CD4-positive, alpha-beta memory T cell (primary cell): ENCODE measurements at places on chromosomes 2 and 18.

DNA sequence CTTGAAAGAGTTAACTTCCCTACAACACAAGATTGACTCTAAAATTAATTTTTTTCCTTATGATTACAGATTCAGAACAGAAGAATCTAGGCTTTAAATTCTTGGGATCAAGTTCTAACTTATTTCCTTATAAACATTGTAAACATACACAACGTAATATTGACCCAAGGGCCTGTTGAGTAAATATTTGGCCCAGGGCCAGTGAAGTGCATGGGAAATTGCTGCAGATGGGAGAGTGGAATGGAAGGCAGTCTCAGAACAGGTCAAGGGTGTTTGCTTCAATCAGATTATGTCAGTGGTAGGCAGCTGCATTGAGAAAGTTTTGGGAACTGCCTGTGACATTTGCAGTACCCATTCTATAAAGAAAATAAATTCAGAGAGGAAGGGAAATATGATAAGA lies 137.6 kb downstream of the MYO1B start:
- DNase-seq: no peak

GRCh38 chr2:231597014-231597611 lies 4.4 kb downstream of the TEX44 start:
- no peak for DNase-seq

- DNase-seq: no peak
These were observed 134.2 kb upstream of the NABP1 start for GRCh38 chr2:191543708-191544107.

- DNase-seq: no peak
These were observed 72.8 kb downstream of the EDAR start for GRCh38 chr2:108916122-108916795.

- no peak for DNase-seq
These were observed 1097.1 kb upstream of the SLC39A10 start for GRCh38 chr2:194559964-194560363.

- DNase-seq: no peak
These were observed 73.1 kb downstream of the RDH14 start for GRCh38 chr2:18487106-18487913.

GRCh38 chr18:77949355-77949973 lies 699.8 kb downstream of the GALR1 start:
- no peak for DNase-seq

DNA sequence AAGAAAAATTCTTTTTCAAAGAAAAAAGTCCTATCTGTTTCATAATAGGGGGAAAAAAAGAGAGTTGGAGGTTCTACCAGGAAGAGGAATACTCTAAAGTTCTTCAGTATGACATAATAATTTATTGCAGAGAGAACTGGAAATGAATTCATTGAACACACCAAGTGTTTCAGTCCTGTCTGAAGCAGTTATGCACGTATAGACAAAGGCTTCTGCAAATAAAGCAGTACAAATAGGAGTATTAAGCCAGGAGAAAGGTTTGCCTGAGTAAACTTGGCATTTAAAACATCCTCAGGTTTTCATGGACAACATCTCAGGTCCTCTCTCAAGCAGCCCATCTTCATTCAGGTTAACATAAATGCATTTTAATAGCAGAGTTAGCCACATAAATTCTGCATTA lies 141.6 kb downstream of the CCDC148 start:
- no peak for DNase-seq

GRCh38 chr2:107062173-107062572 lies 176.2 kb upstream of the ST6GAL2 start:
- no peak for DNase-seq

DNA sequence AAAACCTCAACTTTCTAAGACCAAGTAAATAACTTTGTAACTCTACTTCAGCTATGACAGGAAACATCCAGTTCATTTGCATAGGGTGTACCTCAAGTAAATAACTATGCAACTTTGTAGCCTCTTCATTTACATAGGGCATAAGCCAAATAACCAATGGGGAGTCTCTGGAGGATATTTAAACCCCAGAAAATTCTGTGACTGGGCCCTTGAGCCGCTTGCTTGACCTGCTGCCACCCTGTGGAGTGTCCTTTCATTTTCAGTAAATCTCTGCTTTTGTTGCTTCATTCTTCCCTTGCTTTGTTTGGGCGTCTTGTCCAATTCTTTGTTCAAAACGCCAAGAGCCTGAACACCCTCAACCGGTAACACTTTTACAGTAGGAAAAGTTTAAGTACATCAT lies 1112.7 kb upstream of the NRXN1 start:
- DNase-seq: no peak

GRCh38 chr2:67260343-67261277 lies 136.5 kb upstream of the ETAA1 start:
- no peak for DNase-seq

DNA sequence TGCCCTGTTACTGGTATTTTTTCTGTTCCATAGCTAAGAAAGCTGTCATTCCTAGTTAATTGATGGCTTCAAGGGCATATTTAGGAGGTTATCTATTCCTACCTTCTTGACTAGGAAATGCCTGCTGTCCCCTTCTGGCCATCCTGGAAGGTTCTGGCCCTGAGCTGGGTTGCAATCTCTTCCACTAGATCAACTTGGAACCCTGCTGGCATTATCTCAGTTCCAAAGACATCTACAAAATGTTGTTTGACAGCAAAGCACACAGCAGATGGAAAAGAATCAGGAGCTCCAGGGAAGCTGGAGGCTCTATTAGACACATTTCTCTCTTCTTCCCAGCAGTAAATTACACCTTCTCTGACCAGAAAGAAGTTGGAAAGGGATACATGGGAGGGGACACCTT lies 192.1 kb downstream of the ARHGAP28 start:
- DNase-seq: no peak

DNA sequence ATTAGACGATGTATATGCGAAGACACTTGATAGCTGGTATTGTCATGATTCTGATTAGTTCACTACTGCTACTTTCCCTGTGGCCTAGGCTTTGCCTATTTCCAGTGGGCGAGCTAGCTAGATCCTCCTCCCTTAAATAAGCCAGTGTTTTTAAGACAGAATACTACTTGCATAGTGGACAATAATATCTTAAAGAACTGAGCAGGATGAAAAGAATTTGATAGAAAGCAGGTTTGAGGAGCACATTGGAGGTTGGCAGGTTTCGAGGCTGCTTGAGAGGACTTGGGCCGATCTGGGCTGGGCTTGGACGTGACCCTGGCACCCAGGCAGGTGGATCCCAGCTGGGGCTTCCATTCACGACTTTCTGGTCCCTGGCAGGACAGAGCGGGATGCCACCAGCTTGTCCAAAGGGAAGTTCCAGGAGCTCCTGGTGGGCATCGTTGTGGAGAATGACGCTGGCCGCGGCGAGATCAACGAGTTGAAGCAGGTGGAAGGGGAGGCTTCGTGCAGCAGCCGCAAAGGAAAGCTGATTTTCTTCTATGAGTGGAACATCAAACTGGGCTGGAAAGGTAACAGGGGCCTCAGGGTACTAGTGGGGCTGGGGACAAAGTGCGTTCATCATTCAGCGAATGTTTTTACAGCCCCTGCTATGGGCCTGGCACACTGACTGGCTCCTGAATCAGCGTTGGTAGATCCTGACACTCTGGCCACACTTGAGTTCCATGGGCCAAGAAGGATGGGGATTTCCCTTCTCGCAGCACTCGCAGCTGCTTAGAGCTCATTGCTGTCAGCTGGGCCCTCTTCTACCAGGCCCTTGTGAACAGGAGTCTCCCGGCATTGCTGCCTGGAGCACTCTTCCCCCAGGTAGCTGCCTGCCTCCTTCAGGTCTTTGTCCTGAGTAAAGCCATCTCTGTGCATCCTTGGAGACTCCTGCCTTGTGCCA lies 16.9 kb downstream of the C2orf74 start:
- DNase-seq: peak; percentile 50

DNA sequence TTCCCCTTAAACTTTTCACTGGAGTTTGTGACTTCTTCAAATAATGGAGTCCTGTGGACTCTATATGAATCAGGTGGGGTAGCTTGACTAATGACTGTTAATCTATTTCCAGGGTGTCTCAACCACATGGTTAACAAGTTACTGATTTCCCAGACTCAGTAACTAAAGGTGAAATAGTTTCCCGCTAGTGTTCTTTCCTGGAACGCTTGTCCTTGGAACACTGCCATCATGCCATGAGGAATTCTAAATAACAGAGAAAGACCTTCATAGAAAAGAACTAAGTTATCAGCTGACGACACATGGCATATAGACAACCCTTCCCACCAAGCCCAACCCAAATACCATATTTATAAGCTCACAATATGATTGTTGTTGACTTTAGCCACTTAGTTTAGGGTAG lies 1027.9 kb upstream of the FAM98A start:
- DNase-seq: no peak

DNA sequence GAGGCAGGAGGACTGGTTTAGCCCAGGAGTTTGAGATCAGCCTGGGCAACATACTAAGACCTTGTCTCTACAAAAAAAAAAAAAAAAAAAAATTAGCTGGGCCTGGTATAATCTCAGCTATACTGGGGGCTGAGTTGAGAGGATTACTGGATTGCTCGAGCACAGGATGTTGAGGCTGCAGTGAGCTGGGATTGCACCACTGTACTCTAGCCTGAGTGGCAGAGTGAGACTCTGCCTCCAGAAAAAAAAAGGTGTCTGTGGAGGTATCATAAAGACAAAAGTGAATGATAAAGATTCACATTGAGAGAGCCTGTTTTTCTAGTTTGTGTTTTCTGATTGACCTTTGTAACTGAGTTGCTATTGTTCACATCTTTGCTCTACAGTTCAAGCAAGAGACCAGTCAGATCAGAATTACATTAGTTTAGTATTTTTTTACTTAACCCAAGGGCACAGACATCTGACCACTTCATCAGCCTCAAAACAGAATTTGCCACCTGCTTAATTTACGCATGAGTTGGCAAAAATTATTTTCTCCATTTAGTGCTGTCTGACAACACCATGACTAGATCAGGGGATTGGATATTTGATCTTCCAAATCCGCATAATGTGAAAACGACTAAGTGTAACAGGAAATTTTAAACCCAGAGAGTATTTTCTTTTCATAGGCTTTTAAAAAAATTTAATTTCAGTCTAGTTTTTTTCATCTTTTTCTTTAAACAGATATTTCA lies 271.0 kb downstream of the TGIF1 start:
- no peak for DNase-seq

GRCh38 chr2:126863336-126864015 lies 35.2 kb upstream of the TEX51 start:
- no peak for DNase-seq

DNA sequence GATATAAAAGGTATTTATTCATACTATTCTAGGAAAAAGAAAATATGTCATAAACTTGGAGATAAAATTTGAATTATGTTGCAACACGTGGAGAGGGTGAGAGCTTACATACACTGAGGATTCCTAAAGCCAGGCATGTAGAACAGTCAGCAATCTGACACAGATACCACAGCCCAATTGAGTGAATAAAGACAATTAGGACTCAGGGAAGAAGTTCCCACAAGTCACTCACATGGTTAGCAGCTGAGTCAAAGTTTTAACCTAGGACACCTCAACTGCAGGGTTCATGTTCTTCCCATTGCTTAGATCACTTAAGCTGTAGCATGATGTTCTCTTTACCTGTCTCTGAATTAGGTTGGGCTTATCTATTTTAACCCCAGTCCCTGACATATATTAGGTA lies 189.5 kb downstream of the CMPK2 start:
- DNase-seq: no peak

GRCh38 chr2:150459281-150459680 lies 28.2 kb downstream of the RND3 start:
- no peak for DNase-seq

GRCh38 chr2:54164106-54164505 lies 48.7 kb downstream of the ACYP2 start:
- DNase-seq: no peak

- DNase-seq: peak; percentile 68
These were observed 1.2 kb downstream of the DLX1 start for GRCh38 chr2:172086241-172087206.

DNA sequence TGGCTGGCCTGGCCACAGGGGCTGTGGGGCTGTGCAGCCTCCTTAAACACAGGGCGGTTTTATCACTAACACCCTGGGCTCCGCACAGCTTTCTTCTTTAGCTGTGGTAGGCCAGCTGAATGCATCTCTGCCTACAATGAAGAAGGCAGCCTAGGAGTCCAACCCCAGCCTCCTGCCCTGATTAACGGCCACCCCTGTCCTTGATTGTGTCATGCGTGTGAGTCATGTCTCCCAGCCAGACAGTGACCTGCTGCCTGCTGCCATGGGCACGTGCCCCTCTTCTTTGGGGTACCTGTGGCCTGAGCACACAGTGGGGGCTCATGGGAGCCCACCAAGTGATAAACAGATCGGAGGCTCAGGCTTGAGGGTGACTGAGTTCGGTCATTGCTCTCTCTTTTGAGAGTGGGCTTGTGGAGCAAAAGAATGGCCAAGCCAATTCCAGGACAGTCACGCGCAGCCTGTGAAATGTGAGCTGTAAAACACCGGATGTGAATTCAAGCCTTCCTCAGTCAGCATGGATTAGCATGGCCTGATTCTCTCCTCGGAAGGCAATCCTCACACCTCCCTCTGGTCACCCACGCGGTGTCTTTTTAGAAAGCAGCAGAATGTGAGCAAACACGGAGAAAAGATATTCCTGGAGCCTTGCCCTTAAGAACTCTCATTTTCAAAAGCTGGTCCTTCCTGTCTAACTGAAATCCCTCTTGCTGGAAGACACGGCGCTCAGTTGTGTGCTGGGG lies 144.1 kb downstream of the CELF4 start:
- no peak for DNase-seq

DNA sequence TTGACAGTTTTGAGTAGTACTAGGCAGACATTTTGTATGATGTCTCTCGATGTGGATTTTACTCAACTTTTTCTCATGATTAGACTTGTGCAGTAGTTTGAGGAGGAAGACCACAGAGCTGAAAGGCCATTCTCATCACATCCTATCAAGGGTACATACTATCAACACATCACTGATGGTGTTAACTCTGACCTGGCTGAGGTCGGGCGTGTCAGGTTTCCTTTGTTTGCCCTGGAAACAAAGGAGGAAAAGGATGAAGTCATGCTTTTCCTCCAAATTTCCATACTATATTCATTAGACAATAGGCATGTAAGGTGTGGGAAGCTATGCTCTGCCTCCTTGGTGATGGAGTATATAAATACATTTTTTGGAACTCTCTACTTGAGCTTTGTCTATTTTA lies 211.1 kb downstream of the DSEL start:
- no peak for DNase-seq

- DNase-seq: no peak
These were observed 49.1 kb downstream of the GTF3C3 start for GRCh38 chr2:196750291-196750923.

DNA sequence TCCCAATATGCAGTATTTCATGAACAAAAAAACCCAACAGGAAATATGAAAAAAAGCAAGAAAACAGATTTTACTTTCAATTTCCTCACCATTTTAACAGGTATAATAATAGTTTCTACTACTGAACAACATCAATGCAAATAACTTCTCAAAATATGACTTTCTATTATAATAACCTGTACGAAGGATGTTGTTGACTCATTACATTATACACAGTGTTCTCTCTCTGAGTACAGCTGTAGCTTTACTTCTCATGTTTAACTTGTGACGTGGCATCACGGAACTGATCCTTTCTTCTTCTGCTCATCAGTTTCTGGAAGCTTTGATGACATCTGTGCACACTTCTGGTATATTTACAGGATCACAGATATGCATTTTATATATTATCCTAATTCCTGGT lies 40.0 kb downstream of the FAM228A start:
- DNase-seq: peak; percentile 6

- no peak for DNase-seq
These were observed 524 bp upstream of the FEV start for GRCh38 chr2:218985325-218986091.
